ENCODE measurements at places on chromosomes 16 and 17.

GRCh38 chr16:76984196-76984595 lies 206.8 kb upstream of the MON1B start:
- DNase-seq, result no peak

GRCh38 chr17:3792481-3792880 lies 8.5 kb downstream of the ITGAE start:
- DNase-seq, result no peak

- no peak for DNase-seq
Observed at GRCh38 chr17:59526451-59526850, 39.0 kb upstream of the DHX40 start.

- DNase-seq, result peak; percentile 86
Observed at GRCh38 chr17:6374761-6375312, 60.1 kb downstream of the AIPL1 start.

GRCh38 chr16:20647736-20648135 lies 49.7 kb downstream of the ACSM1 start:
- no peak for DNase-seq

DNA sequence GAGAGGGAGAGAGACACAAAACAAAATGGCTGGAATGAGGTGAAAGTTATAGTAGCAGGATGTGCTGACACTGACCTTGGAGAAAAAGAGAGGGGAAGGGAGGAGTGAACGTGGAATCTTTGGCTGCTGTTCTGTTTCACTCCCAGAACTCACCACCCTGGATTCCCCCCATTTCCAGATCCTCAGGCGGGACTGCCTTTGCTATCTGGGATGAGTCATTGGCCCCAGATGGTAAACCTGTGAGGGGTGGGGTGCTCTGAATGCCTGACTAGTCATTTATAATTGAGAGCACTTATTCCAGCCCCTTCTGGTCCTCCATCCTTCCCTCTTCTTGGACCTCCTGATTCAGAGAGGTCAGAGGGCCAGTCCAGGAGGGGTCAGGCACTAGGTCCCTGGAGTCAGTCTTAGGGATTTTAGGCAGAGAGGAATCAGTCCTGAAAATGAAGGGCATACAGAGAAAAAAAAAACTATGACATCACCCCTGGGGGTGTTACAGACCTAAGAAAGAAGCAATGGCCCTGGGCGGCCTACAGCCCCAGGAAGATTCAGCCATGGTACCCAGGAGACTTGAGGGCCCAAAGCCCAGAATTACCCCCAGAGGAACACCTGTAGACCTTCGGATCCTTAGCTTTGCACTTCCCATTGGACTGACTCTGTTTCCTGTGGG lies 2.2 kb upstream of the ZG16 start:
- DNase-seq, result peak; percentile 78

GRCh38 chr16:74321356-74321755 lies 24.7 kb downstream of the PSMD7 start:
- DNase-seq, result no peak

DNA sequence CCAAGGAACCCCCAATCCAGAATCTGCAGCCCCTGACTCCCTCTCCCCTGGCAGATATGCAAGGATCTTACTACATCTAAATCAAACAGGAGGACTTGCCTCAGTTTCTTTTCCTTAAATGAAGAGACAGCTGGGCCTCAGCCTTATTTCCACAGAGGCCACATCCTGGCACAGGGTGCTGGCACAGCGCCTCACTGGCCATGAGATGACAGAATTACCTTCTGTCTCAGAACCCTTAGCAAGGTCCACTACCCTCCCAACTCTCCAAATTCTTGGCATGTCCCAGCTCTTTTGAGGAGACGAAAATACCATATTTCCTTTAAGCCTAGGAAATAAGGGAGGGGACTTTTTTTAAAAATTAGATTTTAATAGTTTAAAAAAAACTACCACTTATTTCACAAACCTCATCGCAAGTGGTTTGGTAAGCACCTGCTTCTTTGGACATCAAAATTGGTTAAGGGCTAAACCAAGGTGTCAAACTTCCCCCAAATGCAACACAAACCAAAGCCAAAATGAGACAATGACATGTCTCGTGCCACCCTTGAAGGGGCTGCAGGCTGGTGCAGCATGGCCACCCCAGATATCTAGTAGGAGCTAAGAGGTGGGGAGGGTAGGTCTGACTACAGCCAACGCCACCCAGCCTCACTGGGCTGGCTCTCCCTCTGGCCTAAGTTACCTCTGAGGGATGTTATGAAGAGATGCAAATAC lies 25.3 kb downstream of the FAM117A start:
- DNase-seq, result no peak

DNA sequence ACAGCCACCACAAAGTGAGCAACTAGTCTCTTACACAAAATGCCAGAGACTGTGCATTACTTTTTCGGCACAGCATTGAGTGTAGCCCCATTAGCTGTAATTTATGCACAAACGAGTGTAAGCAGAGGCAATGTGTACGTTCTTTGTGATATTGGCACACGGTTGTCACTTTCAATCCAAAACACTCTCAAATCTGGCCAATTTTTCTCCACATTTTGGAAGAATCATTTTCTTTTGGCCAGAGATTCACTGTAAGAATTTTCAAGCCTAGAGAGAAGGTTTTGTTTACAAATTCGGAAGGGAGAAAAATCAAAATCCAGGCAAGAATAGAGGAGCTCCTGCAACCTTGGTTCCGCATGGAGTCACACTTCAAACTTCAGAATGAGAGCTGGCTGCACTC lies 15.4 kb upstream of the KIF2B start:
- no peak for DNase-seq

DNA sequence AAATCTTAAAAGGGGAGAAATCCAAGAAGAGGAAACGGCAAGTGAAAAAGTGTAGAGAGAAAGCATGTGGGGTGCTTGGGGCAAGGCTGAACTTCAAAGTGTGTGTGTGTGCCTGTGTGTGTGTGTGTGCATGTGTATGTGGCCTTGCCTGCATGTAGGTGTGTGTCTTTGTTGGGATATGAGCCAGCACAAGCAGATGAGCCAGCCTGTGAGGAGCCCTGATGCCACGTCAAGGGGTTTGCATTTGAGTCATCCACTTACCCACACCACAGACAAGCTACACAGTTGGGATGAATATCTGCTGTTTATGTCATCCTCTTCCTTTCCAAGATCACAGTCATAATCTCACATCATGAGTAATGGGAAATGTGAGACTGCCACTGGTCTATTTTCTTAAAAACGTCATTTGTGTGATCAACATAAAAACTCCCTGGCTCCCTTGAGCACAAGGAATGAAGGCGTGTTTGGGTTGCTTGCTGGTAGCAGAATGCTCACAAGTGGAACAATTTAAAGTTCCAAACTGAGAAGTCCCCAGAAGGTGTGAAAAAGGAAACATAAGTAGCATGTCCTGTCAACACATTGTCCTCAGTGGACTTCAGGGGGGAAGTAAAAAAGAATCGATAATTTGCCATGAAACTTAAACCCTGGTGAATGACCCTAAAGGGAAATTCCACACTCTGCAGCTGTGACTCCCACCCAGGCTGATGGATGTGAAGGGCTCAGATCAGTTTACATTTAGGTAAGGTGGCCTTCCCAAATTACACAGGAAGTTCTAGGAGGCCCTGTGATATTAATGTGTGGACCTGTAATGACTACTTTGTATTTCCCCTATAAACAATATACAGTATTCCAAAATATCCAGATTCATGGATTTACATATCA lies 14.7 kb downstream of the KCTD19 start:
- DNase-seq, result peak; percentile 99

DNA sequence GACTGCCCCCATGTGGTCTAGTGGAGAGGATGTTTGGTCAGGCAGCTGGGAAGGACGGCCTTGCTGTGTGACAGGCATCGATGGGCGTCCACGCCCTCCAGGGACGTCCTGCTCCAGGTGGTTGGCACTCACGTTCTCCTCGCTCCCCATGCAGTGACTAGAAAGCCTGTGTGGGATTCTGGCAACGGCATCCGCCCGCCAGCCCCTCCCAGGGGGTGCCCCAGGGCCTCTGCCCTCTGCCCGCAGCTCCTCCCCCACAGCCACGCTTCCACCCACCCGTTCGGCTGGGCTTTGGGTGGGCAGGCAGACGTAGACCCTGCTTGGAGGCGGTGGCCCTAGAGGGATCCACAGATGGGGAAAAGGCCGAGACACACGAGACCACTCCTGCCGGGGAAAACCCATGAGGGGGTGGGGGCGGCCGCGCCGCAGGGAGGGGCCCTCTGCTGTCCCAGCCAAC lies 4.7 kb upstream of the IL17C start:
- DNase-seq, result peak; percentile 27

DNA sequence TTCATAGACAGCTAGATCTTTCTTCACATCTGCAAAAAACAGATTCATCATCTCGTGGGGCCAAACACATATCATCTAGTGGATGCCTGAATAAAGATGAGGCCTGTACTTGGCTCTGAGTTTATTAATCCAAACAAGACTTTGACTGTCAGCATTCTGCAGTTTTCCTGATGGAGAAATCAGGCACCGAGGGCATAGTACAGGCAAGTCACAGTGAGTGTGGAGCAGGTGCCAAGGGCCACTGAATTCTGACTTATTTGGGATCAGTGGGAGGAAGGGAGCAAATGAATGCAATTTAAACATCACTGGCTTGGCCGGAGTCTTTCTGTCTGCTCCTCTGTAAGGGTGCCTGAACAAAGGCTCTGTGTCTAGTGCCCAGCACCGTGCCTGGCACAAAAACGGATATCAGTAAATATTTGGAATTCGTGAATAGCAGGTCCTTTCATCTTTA lies 975 bp downstream of the CFAP20 start:
- no peak for DNase-seq

GRCh38 chr16:81787659-81788058 lies 8.6 kb downstream of the PLCG2 start:
- DNase-seq, result no peak

- peak; percentile 30 for DNase-seq
Observed at GRCh38 chr16:1614456-1615102, 2.4 kb downstream of the CRAMP1 start.

DNA sequence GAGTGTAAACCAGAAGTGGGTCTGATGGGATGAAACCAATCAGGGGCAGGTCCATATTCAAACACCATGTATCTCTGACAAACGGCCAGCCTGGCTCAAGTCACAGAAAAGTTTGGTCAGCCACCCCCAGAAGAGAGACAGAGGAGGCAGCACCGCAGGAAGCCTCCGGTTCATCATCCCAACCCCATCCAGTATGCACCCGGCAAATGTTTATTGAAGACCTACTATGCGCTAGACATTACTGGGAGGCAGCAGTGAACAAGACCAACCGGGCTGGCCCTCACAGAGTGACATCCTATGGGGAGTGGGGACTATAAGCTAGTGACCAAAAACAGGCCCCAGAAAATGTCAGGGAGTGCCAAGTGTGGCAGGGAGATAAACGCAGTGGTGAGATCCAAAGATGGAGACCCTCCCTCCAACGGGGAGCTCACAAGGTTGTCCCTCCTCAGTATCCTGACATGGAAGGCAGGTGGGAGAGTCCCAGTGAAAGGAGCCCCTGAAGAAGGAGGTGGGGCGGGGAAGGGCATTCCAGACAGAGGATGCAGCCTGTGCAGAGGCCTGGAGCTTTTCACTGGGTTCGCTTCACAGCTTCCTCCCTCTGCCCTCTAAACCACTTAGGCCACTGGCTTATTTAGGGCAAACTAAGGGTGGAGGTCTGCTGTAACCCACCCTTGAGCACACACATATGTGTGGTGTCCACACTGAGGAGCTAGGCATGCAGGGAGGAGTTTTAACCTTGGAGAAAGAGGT lies 2.0 kb downstream of the GSG1L start:
- no peak for DNase-seq

DNA sequence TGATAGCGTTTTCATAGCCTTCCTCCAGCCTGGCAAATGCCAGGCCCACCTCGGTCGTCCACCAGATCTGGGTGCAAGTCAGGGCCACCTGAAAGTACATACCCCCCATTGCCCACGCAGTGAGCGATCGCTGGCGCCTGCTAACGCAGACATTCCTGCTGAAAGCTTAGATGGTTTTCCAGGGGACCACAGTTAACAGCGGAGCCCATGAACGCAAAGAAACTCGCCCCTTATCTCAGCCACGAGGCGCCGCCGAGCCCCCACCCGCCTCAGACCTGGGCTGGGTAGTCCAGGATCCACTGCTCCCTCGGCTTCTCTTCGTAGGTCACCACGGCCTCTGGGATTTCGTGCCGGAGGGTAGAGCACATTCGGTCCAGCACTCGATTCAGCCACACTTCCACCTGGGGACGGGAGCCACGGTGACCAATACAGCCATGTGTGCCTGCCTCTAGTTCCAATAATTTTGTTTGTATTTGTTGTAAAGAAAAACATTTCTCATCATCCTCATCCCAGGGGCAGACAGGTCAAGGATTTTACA lies 74.5 kb downstream of the DNAH17 start:
- no peak for DNase-seq

GRCh38 chr16:79137426-79137939 lies 463.1 kb downstream of the MAF start:
- no peak for DNase-seq

- DNase-seq, result no peak
Observed at GRCh38 chr17:41888332-41888965, 23.2 kb upstream of the KLHL11 start.

GRCh38 chr17:17137731-17138585 lies 68.2 kb downstream of the PLD6 start:
- DNase-seq, result no peak

- no peak for DNase-seq
Observed at GRCh38 chr17:1755252-1755826, 6.5 kb upstream of the SERPINF1 start.

DNA sequence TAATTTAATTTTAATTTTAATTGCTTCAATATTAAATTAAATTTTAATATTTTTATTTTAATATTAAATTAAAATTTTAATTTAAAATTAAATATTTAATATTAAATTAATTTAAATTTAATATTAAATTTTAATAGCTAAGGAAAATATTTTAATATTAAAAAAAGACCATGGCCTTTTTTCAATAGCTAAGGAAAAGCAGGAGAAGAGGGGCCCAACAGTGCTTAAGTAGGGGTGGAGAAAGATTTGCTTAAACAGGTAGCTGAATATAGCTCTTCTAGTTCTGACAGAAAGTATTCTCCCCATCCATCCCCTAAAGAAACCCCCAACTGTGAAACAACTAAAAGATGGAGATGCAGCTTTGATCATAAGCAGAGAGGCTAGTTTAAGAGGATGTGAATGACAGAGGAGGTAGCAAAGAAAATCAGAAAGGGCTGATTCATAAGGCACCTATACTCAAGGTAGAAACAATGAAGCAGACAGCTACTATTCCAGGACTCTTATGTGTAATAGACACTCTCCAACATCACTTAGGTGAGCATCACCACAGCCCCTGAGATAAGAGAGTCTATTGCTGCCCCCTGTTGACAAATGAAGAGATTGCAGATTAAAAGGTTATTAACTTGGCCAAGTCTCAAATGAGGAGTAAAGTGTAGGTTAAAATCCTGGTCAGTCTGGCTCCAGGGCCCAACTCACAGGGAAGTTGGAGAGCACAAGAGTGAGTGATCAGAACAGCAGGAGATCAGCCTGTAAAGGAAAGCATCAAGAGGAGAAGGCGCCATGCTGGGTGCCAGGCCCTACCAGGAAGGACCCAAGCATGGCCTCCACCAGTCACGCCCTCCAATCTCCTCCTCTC lies 7.8 kb upstream of the RNASEK start:
- peak; percentile 59 for DNase-seq

- DNase-seq, result no peak
Observed at GRCh38 chr16:87534751-87535150, 41.9 kb upstream of the ZCCHC14 start.

GRCh38 chr16:11235703-11235991 lies 20.4 kb downstream of the SOCS1 start:
- no peak for DNase-seq

GRCh38 chr16:73311857-73312723 lies 264.2 kb upstream of the ZFHX3 start:
- no peak for DNase-seq

Data from RPMI7951 (cell line).